ENCODE measurements at places on chromosomes 11 and 22.

DNA sequence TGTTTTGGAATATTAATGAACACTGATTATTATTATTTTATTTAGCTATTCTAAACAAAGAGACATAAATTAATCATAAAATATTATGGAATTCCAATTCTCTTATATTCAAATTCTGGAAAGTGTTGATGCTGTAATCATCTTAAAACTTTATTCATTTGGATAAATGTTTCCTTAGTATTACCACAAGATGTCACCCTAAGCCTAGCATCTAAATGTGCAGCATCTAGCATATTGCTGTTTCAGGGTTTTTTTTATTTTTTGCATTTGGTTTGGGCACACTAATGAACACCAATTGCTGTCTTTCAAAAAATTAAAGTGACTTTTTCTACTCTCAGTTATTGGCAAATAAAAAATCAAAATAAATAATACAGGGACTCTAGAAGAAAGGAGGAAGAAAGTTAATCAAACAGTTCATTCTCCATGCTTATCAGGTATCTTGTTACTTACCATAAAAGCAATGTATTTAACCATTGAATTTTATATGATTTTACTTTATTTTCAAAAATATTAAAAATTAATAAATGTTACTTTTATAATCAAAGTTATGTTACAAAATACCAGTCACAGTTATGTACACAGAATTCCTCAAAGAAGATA lies 31.8 kb downstream of the DLG2 start:
- DNase-seq = no peak

- DNase-seq = no peak
Measured at GRCh38 chr11:34251589-34251980, 106.2 kb downstream of the ABTB2 start.

DNA sequence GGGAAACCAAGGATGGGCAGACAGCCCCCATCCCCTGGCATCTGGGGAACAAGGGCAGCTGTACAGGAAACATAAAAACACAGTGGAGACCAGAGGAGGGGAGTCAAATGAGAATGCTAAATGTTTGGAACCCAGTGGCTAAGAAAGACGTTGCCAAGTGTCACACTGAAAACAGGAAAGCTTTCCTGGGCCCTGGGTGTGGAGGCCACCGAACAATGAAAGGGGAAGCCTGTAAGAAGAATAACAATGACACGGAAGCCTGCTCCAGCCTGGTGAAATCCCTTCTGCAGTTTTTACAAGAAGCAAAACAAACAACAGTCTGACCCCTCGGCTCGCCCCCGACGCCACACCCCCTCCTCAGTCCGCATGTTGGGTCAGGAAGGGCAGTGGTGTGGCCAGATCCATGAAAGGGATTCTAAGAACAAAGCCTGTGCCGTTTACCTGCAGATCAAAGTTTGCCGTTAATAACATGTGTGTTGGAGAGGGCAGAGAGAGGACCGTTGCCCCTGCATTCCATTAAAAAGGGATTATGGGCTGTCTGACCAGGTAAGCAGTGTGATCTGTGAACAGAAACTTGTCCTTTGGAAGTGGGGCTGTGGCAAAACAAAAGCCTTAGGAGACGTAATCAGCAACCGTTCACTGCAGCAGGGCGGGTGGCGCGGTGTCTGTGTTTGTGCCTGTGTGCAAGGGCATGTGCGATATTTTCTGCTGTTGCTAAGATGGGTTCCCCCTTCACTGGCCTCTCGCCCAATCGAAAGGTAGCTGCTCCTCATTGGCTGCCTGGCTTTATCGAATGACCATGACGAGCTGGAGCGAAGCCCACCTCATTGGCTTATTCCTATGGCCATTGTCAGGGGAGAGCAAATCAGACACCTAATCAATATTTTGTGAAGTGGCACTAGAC lies 113.7 kb upstream of the BLID start:
- no peak for DNase-seq

- no peak for DNase-seq
Measured at GRCh38 chr22:41092847-41093411, 537 bp downstream of the EP300 start.

- DNase-seq = no peak
Measured at GRCh38 chr22:32720924-32721323, 80.6 kb upstream of the TIMP3 start.

DNA sequence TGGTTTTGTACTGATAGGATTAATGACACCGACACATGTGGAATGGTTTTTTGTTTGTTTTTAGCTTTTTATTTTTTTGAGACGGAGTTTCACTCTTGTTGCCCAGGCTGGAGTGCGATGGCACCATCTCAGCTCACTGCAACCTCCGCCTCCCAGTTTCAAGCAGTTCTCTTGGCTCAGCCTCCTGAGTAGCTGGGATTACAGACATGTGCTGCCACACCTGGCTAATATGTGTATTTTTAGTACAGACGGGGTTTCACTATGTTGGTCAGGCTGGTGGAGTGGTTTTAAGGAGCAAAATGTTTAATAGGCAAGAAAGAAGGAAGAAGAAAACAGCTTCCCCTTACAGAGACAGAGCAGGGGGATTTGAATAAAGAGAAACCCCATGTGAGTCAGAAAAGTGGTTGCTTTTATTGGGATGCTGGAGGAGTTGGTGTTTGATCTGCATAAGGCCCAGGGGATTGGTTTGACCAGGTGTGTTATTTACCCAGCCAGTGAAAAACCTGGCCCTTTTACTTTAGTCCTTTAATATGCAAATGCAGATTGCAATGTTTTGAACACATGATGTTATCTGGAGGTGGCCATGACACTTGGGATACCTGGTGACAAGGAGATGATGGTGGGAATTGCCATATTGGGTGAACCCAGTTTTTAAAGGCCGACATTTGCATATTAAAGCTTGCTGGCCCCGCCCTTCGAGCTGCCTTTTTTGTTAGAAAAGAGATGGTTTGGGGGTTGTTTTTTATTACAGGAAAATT lies 24.3 kb downstream of the SUSD2 start:
- DNase-seq = no peak

DNA sequence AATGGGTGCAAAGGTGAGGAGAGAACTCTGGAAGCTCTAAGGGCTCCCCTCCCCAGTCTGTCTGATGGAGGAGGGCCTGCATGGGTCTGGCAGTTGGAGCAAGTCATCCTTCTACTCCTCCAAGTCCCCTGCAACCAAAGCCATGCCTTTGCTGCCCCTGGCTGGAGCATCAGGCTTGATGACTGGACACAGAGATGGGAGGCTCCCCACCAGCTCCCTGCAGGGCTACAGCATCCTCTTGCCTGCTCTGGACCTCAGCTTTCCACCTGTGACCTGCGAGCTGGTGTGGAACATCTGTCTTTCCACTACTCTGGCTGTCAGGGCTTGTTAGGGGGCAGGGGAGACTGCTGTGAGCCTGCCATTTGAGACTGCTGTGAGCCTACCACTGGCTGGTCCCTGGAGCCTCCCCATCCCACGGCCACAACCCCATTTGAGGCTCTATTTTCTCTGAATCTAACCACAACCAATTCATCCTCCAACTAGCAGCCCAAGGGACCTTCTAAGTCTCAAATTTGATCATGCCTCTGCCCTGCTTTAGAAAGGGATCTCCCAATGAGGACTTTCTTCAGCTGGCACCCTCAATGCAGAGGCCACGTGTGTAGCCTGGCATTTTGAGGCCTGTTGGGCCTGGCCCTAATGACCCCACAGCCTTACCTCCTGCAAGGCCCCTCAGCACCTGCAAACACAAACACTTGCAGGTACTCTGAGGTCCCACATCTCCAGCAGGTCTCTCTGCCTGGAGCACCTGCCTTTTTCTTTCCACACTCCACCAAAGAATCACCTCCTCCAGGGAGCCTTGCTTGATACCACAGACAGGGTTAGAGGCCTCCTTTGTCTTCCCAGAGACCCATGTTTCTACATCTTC lies 9.9 kb downstream of the P2RY6 start:
- no peak for DNase-seq

GRCh38 chr11:1513326-1514296 lies 27.0 kb upstream of the MOB2 start:
- DNase-seq = no peak

- no peak for DNase-seq
Measured at GRCh38 chr22:45896153-45896951, 80.6 kb downstream of the WNT7B start.

DNA sequence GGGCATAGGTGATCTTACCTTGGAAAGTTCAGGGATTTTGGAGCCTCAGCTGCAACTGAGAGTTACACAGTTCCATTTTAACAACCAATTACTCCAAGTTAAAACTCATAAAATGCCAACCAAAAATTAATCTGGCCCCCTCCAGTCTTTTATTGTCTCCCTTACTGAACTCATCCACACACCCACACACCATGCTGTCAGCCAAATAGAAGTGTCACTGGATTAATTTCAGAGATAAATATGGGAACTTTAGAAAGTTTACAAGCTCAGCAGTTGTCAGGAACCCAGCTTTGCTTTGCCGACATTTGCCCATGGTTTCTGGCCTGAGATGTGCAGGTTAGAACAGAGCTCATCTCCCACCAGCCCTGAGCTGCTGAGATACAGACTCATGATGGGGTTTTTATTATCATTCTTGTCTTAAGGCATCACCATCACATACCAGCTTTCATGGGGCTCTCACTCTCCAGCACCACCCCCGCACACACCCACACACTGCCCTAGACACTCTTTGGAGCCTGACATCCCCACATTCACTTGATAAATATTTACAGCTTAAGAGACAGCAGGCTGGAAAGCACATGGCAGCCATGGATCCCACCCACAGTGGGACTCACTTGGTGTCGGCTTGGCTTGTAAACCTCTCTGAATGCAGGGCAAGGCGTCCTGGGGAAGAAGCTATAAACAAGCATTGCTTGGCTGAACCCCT lies 23.7 kb upstream of the CTR9 start:
- DNase-seq = no peak

GRCh38 chr11:133778161-133778560 lies 67.2 kb downstream of the SPATA19 start:
- no peak for DNase-seq

GRCh38 chr22:46770151-46770641 lies 7.7 kb downstream of the TBC1D22A start:
- no peak for DNase-seq

DNA sequence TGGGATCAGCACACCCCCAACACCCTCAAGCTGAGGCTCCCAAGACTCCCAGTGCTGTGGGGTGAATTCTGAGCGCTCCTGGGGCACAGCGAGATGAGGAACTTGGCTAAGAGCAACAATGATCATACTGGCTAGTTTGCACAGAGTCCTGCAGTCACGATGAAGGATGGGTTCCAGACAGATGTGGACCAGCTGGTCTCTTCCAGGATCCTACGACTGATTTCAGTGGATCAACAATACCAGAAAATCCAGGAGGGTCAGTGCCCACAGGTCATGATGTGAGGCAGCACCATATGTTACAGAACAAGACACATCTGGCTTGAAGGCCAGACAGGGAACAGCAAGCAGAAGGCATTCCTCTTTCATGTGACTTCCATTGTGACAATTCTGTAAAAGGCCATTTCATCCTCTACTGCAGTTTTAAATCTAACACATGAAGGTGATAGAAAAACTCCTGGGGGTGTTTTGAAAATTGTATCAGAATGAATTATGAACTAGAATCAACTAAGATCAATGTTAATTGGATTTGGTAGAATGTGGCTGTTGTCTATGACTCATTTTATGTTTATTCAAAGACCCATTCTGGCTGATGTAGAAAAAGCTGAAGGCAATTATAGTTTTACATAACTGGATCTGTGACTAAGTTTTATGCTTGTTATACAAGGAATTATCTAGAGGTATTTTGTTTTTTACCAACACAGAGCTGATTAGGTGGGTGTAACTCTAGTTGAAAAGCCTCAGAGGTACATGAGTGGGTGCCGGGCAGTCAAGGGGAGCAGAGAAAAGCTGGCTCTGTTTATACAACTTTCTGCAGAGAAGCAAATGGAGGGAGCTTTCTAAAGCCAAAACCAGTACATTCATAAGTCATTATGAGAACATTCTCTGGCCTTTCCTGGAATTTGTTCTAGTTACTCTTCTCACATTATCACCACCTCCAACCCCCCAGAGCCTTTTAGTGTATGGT lies 29.1 kb downstream of the OR52K1 start:
- DNase-seq = no peak

DNA sequence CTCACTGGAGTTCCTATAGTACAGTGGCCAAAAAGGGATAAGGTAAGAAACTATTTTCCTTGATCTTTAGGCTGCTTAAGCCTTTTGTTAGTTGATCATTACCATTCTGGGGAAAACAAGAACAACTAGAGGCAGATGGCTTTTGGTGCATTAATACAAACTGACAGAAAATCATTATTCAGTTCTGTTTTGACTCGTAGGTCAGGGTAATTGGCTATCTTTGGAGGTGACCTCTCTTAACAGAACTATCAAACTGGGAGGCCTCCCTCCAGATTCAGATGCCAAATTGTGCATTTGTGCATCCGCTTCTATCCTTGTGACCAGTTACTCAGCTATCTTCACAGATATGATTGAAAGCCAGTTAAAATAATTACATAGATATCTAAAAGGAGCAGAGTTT lies 23.2 kb upstream of the GRK2 start:
- DNase-seq = no peak

DNA sequence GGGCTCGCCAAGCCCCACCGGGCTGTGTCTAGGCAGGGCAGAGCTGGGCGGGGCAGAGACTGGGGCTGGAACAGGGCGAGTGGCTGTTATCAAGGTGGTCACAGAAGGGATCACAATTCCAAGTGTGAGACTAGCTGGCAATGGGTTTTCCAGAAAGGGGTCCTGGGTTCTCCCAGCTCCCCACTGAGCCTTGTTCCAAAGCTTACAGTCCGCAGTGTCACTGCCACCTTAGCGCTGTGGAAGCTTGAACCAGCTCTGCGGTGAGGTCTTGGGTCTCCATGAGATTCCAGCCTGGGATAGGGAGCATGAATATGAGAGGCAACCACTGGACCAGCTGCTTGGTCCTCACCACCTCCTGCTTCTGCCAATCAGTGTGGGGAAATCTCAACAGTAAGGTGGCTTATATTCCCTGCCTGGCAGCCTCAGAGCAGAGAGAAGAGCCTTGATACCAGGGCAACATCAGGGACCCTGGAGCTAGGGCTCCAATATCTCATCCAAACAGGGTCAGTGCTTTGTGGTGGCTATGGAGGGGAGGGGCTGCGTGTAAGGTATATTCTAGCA lies 831 bp downstream of the CD44 start:
- DNase-seq = no peak

- no peak for DNase-seq
Measured at GRCh38 chr11:106459135-106459534, 381.7 kb downstream of the AASDHPPT start.

- no peak for DNase-seq
Measured at GRCh38 chr11:111846636-111847035, 24.7 kb downstream of the ALG9 start.

- no peak for DNase-seq
Measured at GRCh38 chr11:34408580-34409172, 30.1 kb upstream of the CAT start.

Measured in stimulated activated CD4-positive, alpha-beta T cell treated with anti-CD3 and anti-CD28 coated beads, Interleukin-1b, Interleukin-23, amount 100 ng/mL, for 1 hour (primary cell).